Activated gamma-delta T cell treated with Interleukin-2 at 50 U/mL for 16 hours (primary cell): ENCODE measurements at places on chromosomes 7 and 10.

DNA sequence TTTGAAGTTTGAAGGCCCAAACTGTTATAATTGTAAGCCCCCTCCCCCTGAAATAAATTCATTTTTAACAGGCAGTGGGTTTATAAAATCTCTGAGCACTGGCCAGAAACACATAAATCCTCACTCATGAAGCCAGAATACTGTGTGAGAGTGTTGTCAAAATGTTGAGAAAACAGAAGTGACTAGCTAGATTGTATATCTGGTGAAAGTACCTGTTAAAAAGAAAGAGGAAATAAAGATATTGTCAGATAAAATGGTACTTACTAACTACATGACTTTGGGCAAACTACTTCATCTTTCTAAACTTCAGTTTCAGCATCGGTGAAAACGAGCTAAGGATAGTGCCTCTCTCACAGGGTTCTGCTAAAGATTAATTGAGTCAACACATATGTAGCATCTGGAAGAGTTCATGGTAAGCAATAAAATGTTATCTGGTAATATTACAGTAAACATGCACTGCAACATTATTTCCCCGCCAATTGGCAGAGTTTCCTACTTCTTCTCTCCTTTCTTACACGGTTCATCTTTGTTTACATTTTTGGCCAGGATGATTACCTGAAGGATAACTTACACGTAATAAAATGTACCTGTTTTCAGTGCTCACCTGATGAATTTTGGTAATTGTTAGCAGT lies 202.5 kb upstream of the CHRM2 start:
- DNase-seq, result no peak

DNA sequence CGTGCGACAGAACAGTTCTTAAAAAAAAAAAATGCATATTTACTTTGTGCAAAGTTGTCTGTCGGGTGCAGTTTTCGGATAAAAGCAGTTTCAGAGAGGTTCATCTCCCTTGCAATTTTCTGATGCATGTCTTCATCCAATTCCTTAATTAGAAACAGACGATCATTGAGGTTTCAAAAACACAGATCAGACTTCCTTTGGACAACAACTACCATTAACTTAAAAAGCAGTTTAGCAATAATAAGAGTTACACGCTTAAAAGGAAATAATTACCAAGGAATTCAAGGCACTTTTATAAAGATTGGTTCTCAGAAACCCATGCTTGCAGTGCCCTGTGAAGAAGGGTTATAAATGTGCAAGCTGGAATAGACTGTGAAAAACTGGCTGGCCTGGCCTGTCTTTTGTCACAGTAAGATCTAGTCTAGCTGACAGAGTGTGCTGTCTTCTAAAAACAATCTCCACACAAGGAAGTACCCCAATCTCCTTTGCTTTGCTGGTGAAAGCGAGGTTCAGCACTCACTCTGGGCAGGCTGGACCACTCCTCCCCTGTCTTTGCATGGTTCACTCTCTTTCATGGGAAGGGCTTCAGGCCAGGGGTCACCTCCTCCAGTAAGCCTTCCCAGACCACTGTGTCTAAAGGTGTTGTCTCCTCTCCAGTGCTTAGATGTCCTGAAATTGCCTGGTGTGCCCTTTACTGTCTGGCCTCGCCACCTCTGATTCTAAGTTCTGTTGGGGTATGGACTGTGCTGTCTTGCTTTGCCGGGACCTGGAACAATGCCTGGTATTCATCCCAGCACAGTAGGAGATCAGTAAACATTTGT lies 34.8 kb upstream of the HNRNPH3 start:
- no peak for DNase-seq

GRCh38 chr7:151389768-151390597 lies 19.9 kb downstream of the WDR86 start:
- DNase-seq, result no peak

- no peak for DNase-seq
Measured at GRCh38 chr10:80199828-80200227, 5.5 kb downstream of the ANXA11 start.

- no peak for DNase-seq
Measured at GRCh38 chr10:120075349-120075748, 182.8 kb downstream of the SEC23IP start.
